ENCODE measurements at places on chromosomes 12 and 14. TPM values are rescaled to one million over a fixed set of nuclear protein-coding genes. Genes with fewer than 3 reads are reported as not detected.

PTPN6 gene
- total RNA-seq: 65.4 TPM

TC2N gene
- 36.6 TPM for total RNA-seq

PNN gene
- total RNA-seq: 154 TPM

GRCh38 chr12:88996200-88996788 lies 356.0 kb downstream of the DUSP6 start:
- no peak for DNase-seq

DNA sequence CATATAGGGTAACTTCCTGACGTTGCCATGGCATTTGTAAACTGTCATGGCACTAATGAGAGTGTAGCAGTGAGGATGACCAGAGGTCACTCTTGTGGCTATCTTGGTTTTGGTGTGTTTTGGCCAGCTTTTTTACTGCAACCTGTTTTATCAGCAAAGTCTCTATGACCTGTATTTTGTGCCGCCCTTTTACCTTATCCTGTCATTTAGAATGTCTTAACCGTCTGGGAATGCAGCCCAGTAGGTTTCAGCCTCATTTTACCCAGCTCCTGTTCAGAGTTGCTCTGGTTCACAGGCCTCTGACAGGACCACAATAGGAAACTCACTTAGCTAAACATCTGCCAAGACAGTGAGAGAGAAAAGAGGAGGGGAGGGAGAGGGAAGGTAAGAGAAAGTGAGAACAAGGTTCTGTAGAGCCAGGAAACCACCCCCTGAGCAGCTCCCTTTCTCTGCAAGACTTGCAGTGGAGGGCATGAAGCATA lies 64.8 kb upstream of the PLEKHG3 start:
- DNase-seq: no peak

DNA sequence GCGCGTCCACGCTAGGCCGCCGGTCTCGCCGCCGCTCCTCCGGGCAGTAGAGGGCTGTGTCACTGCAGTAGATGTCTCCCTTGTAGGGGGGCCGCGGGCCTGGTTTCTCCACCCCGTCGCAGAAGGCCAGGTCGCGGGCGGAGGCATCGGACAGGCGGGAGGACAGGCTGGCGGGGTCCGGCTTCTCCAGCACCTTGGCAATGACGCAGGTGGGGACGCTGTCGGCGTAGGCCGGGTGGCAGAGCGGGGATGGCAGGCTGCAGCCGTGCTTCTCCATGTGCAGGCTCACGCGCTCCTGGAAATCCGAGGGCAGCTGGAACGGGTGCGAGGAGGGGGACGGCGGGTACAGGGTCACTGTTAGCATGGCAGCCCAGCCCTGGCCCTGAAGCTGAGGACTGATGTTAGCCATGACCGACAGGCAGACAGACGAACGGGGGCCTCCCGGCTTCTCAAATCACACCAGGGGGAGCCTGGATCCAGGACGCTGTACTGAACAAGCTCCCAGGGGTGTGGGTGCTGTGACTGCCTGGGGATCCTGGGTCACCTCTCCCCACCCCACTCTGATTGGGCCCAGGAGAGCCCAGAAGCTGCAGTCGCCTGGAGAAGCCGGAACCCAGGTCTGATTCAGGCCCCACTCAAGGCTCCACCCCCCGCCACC lies 48.1 kb downstream of the BEGAIN start:
- no peak for DNase-seq

GRCh38 chr14:36667679-36668078 lies 6.0 kb downstream of the PAX9 start:
- DNase-seq: no peak

- no peak for DNase-seq
These were observed 34.9 kb upstream of the CERS5 start for GRCh38 chr12:50201987-50202521.

- DNase-seq: no peak
These were observed 12.8 kb upstream of the ZDHHC22 start for GRCh38 chr14:77154421-77154820.

- DNase-seq: no peak
These were observed 1.0 kb upstream of the KRT18 start for GRCh38 chr12:52947738-52948423.

DNA sequence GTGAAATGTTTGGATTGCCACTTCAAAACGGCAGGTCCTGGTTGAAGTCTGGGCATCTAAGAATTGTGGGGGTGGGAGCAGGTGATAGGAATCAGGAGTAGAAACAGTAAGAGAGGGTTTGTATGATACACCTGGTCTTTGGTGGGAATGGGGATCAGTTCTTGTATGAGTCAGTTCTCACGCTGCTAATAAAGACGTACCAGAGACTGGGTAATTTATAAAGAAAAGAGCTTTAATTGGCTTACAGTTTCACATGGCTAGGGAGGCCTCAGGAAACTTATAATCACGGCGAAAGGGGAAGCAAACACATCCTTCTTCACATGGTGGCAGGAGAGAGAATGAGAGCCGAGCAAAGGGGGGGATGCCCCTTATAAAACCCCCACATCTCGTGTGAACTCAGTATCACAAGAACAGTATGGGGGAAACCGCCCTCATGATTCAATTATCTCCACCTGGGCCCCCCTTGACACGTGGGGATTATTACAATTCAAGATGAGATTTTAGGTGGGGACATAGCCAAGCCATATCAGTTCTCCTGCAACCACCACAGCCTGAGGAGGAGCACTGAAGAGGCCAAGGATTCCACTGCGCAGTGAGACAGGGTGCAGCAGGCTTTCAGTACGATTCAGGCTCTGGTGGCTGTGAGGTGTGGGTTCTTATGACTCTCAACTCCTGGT lies 52.1 kb downstream of the DRAM1 start:
- no peak for DNase-seq
